Activated naive CD4-positive, alpha-beta T cell treated with anti-CD3 and anti-CD28 coated beads, Interleukin-2, amount 50 U/mL, for 16 hours (primary cell): ENCODE measurements at places on chromosomes 12 and 14.

- DNase-seq: no peak
Measured at GRCh38 chr14:51432302-51432948, 192.4 kb downstream of the TMX1 start.

DNA sequence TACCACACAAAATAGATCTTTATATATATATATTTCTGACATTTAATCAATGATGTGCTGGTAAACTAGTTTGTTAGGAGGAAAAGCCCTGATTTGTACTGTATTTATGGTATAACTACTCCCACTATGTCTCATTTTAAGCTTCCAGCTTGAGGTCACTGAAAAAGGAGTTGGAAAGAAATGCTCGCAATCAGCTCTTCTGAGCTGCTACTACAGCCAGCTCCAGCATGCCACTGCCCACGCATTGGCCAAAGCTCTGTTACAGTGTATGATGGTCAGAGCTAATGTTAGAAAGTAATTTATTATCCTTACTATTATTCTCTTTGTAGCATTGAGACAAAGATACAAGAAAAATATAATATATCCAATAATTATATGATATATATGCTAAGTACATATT, 55.0 kb upstream of the PCED1B start:
- no peak for DNase-seq

GRCh38 chr12:80858356-80858755, 79.4 kb downstream of the LIN7A start:
- DNase-seq: no peak

- peak; percentile 84 for DNase-seq
Measured at GRCh38 chr12:674272-674781, 11.1 kb upstream of the NINJ2 start.

DNA sequence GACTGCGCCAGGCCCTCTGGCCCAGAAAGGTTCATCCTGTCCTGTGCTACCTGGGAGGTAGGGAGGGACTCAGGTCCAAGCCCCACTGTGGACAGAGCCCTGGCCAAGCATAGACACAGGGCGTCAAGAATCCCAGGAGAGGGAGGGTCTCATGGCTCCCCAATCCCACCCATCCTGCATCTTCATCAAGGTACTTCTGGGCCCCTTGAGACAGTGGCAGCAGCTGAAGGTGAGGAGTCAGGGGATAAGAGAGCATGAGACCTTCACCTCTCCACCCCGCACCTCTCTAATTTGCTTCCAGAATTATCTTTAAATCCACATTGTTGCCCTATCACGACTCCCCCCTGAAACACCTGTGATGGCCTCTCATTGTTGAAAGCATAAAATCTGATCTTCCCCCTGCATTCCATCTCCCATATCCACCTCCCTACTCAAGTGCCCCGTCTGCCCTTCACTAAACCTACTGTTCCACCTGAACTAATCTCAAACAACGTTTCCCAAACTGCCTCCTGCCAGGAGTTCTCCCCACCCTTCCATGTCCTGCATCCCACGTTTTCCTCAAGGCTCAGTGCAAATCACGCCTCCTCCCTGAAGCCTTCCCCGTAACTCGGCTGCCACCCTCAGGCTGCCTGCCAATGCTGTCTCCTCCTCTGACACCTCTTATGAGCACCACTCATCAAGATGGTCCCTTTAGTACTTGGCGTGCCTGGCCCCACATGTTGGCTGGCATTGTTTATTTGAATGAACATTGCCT, 27.1 kb downstream of the KRT18 start:
- DNase-seq: no peak
